NCI-H1048 (cell line): ENCODE measurements at places on chromosomes 5 and 9.

GRCh38 chr5:107253246-107253645, 417.5 kb downstream of the EFNA5 start:
- no peak for DNase-seq

DNA sequence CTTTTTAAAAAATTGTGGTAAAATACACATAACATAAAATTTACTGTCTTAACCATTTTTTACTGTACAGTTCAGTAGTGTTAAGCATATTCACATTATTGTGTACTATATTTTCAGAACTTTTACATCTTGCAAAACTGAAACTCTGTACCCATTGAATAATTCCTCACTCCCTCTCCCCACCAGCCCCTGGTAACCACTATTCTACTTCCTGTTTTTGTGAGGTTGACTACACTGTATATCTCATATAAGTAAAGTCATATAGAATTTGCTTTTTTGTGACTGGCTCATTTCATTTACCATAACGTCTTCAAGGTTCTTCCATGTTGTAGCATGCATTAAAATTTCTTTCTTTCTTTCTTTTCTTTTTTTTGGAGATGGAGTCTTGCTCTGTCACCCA, 87.0 kb downstream of the LNPEP start:
- DNase-seq: no peak

DNA sequence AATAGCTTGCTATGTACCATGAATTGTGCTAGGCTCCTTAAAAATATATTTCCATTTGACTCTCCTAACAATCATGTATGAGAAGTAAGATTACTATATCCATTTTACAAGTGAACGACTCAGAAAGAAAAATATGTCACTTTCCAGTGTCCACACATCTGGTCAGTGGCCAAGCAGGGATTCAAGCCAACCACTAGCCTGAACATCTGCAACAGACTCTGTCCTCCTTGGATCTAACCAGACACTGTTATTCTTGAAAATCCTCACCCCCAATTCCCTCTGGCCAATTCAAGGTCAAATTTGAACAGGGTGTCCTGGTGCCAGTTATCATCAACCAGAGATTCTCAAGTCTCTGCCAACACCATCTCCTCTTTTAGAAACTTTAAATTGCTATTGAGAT, 344.1 kb upstream of the WWC1 start:
- DNase-seq: no peak

- DNase-seq: no peak
Observed at GRCh38 chr9:74132986-74133385, 364.1 kb upstream of the RORB start.

DNA sequence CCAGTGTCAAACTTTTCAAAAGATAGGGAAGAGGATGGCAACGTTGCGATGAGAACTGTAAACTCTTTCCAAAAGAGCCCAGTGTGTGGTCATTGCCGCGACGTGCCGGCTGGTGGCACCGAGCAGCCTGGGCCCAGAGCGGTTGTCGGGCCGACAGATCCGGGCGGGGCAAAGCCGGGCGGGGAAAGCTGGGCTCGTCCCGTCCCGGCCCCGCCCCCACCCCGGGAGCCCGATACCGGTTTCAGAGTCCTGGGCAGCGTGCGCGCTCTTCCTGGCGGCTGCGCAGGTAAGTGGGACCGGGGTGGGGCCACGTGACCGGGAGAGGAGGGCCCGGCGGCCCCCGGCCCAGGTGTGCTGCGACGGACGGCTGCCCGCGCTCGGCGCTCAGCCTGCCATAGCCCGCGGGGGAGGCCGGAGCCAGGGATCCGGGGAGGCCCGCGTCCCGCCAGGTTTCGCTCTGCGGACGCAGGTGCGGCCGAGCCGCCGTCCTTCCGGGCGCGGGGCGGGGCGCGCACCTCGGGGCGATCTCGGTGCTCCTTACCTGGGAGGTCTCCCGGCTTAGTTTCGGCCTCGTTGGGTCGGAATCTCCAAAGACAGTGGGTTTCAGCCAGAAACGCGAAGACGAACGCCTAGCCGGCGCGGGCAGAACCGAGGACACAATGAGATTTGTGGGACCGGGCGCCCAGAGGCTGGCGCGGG, at the start of gene MARVELD2:
MARVELD2 (plus strand) TSS at position 232 of the 699 bp plus-strand sequence. CDS start 4,270 bp downstream, outside the sequence.
- DNase-seq: peak; percentile 85

DNA sequence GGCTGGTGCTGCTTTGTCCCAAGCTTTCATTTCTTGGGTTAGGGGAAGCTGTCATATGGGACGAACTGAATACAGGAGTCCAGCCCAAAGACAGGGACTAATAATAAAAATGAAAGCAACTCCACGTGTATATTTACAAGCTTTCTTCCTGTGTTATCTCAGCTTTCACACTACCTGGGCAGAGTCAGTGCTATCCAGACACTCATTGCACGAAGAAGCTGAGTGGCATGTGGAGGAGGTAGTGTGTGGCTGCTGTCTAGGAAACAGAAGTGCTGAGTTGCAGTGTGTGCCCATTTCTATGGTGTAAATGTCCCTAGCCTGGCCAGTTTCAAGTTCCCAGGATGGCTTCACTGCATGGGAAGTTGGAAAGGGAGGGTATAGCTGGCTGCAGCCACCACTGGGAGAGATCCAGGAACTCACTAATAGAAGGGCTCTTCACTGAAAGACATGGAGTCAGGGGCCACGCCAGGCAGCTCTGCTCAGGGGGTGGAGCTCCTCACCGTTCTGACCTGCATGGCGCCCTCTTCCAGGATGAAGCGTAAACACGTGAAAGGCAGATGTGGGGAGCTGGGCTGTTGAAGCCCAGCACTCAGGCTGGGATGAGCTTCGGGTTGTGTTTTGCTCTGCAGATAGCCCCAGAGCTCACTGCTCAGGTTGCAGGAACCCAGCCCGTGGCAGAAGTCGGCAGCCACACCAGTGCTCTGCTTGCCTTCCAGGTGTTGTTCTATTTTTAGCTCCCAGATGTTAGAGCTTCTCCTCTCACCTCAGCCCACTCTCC, 116.9 kb downstream of the IRX2 start:
- no peak for DNase-seq

DNA sequence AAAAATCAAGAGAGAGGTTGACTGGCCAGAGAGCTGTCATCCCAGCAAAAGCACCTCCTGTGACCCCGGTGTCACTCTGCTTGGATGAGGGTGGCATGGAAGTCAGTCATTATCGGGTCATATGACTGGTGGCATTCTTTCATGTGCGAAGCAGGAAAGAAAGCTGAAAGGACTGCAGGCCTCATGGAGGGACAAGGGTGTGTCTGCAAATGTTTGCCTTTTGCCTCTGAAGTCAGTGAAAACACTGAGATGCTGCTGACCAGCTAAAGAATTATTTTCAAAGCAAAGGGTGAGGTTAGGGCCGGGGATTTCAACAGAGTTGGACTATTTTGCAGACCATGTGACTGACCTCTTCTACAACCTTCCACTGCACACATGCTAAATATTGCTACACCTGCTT, 298.3 kb downstream of the CSNK1G3 start:
- DNase-seq: no peak

DNA sequence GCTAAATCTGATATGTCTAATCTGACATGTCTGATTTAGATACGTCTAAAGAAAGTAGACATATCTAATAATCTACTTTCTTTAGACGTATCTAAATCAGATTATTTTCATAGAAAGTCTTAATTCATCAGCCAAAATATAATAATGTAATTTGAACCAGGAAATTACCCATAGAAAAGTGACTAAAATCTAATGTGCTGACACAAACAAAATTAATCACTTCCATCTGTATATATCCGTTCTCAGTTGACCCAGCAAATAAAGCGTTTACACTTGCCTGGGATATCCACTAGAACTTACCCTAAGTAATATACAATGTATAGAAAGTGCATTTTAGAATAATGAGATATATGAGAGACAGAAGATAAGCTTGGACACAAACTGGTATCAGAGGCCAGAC, 56.7 kb downstream of the TTLL11 start:
- DNase-seq: no peak

DNA sequence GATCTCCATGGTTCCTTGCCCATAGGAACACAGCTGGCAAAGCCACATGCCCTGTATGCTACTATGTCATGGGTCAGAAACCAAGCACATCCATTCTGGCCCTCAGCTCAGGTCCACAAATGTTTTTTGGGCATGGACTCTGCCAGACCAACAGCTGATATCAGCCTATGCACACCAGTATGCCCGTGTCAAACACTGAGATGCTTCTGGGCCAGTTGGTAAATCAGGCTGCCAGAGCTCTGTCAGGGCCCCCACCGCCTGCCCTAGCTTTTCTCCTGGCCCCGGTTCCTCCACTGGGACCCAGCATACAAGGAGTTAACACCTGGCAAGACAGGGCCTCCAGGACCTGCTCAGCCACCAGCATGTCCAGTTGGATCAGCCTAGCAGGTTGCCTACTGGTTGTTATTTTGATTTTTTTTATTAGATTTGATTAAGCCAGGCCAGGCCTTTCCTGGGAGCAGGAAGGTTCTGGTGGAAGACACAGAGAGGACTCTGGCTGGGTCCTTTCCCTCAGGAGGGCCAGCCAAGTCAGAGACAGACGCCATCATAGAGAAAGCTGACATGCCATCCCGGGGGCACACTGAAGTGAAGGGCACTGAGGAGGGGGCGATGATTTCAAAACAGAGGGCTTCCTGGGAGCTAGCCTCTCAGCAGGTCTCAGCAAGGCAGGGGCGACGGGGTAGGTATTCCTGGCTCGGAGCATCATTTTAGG, 65.8 kb downstream of the TSTD2 start:
- no peak for DNase-seq

GRCh38 chr9:133341369-133342068, 5.5 kb upstream of the SURF6 start:
- no peak for DNase-seq

- no peak for DNase-seq
Observed at GRCh38 chr9:1939926-1940368, 75.2 kb upstream of the SMARCA2 start.

GRCh38 chr5:68288707-68289134, 73.2 kb downstream of the PIK3R1 start:
- DNase-seq: no peak

DNA sequence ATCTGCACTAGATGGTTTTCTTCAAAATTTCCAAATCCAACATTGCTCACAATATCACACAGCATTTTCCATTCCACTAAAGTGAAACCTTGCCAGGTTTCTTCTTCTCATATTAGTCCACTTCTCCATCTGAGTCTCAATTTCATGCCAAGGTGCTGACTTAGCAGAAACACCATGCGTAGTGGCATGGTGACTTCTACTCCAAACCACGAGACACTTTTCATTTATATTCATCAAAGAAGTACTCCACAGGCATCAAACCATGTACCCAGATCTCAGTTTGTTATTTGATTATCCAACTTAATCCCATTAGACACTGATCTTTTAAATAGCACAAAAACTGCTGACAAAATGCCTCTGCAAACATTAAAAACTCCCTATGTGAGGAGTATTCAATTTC, 233.4 kb upstream of the ITGA1 start:
- DNase-seq: no peak

DNA sequence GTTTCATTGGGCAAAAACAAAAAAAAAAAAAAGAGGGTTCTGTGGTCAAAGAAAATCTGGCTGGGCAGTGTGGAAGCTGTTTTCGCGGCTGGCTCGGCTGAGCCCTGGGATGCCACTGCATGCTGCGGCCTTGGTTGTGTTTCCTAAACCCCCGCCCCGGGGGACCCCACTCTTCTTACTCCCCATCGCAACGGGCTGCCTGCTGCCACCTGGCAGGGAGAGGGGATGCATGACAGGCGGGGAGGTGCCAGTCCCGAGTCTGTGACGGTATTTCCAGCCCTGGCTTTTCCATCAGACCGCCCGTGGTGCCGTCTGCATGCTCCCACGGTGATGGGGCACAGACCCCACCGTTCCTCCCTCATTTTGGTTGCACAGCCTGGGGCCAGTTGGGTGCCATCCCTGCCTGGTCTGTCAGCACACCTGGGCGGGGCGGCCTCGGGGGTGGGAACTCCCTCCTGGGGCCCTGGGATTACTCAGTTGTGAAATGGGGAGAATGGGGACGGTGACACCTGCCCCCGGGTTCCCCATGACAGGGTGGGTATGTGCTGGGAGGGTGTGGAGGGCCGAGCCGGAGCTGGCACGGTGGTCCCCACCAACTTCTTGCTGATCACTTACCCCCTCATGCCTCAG, 101.0 kb downstream of the RXRA start:
- no peak for DNase-seq

DNA sequence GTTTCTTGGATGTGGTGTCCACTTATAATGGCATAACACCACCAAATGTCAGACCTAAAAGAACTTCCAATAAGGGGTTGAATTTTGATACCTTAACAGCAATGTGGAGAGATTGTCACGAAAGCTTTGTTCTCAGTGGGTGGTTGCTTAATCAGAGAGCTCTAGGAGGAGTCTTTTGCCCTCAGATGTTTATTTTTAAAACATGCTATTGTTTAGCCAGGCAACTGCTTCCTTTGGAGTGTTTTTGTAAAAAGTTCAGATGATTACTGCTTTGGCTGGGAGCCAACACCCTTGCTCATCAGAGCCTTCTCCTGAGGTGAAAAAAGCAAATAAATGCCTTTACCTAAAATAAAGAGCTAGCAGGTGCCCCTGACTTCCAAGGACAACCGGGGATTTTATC, 65.0 kb downstream of the SLC1A1 start:
- DNase-seq: no peak

GRCh38 chr5:148909040-148909439, 82.6 kb downstream of the ADRB2 start:
- no peak for DNase-seq

- no peak for DNase-seq
Observed at GRCh38 chr5:178670351-178670885, 43.6 kb upstream of the CLK4 start.

- DNase-seq: no peak
Observed at GRCh38 chr5:154446195-154447088, 645 bp downstream of the SAP30L start.

GRCh38 chr9:135664266-135664665, 1.2 kb downstream of the LCN9 start:
- DNase-seq: no peak

DNA sequence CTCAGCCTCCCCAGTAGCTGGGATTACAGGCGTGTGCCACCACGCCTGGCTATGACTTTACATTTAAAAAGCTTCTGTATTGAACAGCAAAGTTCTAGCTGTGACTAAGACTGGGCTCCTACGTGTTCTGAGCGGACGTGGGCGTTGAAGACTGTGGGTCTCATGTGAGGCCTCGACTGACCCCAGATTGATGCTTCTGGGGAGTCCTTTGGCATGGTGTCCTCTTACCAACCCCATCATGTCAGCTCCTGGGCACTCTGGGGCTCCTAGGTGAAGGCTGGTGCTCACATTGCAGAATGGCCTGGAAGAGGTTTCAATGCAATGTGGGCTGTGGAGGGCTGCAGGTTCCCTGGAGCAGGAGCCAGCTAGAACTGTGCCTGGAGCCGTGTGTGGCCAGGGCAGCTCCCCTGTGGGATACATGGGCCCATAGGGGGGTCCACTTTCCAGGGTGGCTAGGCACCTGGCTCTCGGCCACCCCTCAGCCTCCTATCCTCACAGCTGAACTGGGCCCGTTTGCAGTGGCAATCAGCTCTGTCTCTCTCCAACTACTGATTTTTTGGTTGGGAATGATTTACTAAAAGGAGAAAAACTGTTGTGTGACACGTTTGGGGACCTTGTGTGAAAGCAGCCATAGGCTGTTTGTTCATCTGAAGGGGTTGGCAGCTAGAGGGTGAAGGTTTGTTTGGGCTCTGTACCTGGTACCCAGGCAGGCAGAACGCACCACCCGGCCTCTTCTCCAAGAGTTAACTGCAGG, 29.7 kb downstream of the SLC25A25 start:
- DNase-seq: no peak

- DNase-seq: no peak
Observed at GRCh38 chr5:94784536-94785505, 166.4 kb downstream of the SLF1 start.

GRCh38 chr9:110105107-110105506, 102.9 kb downstream of the C9orf152 start:
- no peak for DNase-seq
